Foreskin fibroblast (primary cell): ENCODE measurements at places on chromosomes 7 and 10.

DNA sequence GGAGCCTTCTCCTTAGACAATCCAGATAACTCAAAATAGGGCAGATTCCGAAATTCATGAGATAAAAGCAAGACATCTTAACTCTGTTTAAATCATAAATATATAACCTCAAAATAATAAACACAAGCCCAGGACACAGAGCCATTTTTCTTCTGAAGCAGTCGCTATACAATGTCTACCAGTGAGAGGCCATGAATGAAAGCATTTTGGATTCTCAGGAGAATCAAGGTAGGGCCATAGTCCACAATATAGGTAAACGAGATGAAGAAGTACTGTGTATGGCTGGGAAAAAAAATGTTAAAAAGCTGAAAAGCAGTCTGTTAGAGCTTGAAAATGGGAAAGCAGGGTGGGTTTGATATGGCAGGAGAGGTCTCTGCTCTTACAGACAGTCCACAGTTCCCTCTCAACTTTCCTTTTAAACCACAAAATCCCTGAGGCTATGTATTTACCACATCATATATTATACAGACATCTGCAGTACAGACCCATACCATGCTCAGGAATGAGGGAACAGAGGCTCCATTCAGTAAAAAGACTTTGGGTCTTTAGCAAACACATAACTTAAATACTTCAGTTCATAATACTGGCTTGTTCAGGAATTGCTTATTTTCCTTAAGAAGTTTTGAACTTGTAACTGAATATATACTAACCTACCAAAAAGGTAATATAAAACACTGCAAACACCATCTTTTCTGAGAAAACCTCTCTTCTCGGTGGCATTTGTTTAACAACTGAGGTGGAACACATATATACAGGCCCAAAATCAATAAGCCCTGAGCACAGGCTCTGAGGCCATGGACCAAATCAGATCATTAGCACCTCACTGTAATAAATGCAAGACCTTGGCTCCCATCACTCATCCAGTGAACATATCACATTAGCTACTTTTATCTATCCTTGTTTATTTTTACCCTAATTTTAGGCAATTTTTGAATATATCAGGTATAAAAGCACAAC lies 109.3 kb downstream of the SORBS1 start:
- DNase-seq = no peak

GRCh38 chr7:139783647-139784385 lies 6.0 kb upstream of the HIPK2 start:
- no peak for DNase-seq

GRCh38 chr7:130218806-130219620 lies 11.4 kb downstream of the SSMEM1 start:
- DNase-seq = no peak

- no peak for DNase-seq
These were observed 5.7 kb downstream of the CALML5 start for GRCh38 chr10:5493691-5494090.

DNA sequence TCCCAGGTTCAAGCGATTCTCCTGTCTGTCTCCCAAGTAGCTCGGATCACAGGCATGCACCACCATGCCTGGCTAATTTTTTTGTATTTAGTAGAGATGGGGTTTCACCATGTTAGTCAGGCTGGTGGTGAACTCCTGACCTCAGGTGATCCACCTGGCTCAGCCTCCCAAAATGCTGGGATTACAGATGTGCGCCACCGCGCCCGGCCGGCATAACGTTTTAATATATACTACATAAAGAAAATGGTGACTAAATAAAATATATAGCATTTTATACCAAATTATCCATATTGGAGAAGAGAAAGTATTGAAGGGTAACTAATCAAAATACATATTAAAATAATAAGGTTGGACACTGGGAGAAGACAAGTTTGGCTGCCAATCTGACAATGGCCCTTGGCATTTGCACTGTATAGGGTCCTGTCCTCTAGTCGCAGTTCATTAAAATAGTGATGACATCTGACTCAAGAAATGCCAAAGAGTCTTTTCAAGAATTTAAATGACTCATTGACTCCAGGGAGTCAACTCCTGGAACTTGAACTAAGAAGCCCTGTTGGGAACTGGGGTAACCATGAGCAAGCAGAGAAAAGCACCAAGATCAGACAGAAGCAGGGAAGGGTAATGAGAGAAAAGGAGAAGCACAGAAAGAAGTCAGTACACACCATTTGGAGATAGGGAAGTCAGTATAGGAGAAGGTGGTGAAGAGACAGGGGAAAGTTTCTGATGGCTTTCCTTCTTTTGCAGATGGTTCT lies 91.1 kb downstream of the CH25H start:
- peak; percentile 76 for DNase-seq

- DNase-seq = no peak
These were observed 94.1 kb upstream of the KLF6 start for GRCh38 chr10:3879073-3879472.

GRCh38 chr7:94655848-94656657 lies at the start of gene SGCE:
TSS of gene SGCE (minus strand) at chr7:94656133. CDS start at chr7:94656098, 35 bp downstream.
- DNase-seq = peak; percentile 91

GRCh38 chr7:137696376-137696775 lies 150.4 kb downstream of the DGKI start:
- no peak for DNase-seq

DNA sequence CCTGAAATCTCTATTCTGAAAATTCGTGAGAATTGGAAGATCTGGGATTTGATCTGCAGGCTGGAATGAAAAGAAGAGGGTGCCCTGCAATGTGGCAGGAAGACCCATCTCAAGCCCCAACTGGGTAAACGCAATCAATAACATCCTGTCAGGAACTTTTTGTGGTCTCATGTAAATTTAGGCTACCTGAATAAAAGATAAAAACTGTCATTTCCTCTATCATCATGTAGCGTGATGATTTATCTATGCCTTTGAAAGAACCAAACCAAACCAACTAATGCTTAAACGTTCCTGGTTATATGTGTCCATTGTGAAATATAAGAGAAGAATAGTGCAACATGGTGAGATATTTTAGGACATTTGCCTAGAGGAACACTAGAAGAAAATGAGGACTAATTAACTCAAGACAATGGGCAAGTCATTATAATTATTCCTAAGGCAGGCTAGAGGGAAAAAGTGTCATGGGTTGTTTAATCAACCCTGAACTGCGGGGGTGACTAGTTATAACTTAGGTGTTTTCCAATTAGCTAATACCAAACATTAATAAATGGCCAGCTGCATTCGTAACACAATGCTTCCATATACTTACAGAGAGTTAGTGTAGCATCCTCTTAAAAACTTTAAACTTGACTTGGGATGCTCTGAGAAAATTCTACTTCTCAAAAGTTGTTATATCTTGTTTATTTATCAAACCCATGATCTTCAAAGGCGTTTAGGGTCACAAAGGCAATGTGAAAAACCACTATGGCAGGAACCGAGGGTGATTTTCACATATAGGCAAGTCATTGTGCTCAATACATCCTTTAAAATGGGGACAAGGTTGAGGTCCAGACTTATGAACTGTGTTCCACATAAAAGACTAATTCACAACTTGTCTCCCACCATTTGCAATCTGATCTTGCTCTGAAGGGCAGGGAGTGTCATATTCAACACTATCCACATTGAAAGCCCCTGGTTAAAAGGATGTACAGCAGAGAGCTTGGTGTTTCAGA lies 48.6 kb upstream of the ADO start:
- no peak for DNase-seq

GRCh38 chr10:86287966-86288579 lies 78.5 kb downstream of the GRID1 start:
- DNase-seq = no peak

GRCh38 chr7:118312966-118313365 lies 88.5 kb downstream of the ANKRD7 start:
- DNase-seq = no peak

GRCh38 chr10:98517672-98518071 lies 70.9 kb upstream of the HPS1 start:
- no peak for DNase-seq

DNA sequence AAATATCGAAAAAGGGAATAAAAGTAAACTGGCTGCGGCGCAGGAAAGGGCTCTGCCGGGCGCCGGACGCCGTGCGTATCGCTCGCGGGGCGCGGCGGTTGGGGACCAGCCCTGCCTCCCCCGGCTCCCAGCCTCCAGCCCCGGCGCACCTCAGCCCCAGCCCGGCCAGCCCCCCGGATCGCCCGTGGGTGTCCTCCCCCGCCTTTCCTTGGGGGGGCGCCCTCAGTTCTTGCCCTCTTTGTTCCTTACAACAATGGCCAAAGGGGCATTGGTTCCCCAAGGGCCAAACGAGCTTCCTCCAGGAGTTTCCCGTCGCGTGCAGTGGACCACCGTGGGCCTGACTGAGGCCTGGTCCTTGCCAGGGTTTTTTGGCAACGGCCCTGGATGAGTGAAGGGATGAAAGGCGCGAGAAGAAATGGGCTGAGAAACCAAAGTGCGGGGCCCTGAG lies 1.2 kb downstream of the MACROH2A2 start:
- DNase-seq = no peak

- no peak for DNase-seq
These were observed 1.9 kb downstream of the ZKSCAN1 start for GRCh38 chr7:100017300-100017699.

DNA sequence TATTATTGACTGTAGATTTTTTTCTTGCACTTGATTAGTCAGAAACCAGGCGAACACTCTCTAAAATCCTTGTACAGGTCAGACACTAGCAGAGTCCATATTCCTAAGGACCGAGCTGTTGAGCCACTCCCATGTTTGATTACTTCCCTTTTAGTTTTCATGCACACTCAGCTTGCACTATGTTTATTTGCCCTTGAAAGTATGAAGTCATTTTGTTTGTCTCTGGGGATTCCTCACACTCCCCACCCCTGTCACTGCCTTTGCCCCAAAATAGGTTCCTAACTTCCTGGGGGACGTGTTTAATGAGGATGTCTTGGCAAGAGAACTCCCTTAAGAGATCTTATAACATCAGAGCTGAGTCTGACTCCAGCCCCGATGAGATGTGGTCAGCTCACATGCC lies 182.1 kb downstream of the EVX1 start:
- DNase-seq = no peak
